ENCODE measurements at places on chromosomes 7 and 10.

GRCh38 chr7:148337246-148337965 lies 253.2 kb upstream of the C7orf33 start:
- DNase-seq, result no peak

GRCh38 chr10:126387931-126388911 lies at the start of gene ADAM12:
Gene ADAM12, minus strand, starts transcription at chr10:126388477. Its CDS starts 332 bp downstream, at chr10:126388145.
- peak; percentile 59 for DNase-seq

DNA sequence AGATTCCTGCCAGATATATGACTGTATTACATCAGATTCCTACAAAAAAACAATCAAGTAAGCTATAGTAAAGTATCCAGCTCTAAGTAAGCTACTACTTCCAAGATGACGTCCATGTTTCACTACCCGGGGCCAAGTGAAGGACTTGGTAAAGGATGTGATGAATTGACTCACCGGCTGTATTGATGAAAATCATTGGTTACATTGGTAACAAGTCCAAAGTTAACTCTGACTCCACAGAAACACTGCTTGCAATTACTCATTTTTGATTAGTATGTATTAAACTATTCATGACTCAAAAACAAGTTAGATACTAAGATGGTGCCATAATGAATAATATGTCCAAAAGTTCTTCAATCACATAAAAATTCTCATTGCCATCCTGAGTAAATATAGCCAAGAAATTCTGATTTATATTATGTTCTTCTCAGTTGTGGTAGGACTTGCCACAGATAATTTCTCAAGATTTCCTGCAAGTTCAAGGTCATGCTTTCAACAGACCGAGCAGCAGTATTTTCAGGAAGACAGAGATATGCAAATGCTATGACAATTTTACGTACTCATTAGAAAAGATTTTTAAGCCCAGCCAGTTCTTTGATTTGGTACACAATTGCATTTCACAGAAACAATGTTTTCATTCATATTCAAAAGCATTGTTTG lies 12.6 kb upstream of the DNAJC1 start:
- DNase-seq, result no peak

DNA sequence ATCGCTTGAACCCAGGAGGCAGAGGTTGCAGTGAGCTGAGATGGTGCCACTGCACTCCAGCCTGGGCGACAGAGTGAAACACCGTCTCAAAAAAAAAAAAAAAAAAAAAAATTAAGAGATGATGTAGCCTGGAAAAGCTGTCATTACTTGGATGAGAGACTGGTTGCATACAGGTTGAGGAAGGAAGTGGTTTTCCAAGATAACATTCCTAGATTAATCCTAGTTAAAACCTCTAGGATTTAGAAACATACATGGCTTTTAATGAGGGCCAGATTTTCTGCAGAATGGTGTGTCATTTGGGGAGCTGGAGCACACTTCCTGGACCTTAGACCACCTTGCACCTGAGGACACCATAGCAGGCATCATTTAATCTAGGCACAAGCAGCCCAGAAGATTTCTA lies 17.8 kb downstream of the VWA2 start:
- no peak for DNase-seq

GRCh38 chr10:21020545-21020944 lies 123.4 kb upstream of the NEBL start:
- DNase-seq, result no peak
